Stimulated activated CD8-positive, alpha-beta memory T cell treated with anti-CD3 and anti-CD28 coated beads, Interleukin-4, amount 100 ng/mL, for 1 hour (primary cell): ENCODE measurements at places on chromosomes 3 and 15.

GRCh38 chr15:33032053-33032452 lies 162.5 kb downstream of the FMN1 start:
- DNase-seq: no peak

DNA sequence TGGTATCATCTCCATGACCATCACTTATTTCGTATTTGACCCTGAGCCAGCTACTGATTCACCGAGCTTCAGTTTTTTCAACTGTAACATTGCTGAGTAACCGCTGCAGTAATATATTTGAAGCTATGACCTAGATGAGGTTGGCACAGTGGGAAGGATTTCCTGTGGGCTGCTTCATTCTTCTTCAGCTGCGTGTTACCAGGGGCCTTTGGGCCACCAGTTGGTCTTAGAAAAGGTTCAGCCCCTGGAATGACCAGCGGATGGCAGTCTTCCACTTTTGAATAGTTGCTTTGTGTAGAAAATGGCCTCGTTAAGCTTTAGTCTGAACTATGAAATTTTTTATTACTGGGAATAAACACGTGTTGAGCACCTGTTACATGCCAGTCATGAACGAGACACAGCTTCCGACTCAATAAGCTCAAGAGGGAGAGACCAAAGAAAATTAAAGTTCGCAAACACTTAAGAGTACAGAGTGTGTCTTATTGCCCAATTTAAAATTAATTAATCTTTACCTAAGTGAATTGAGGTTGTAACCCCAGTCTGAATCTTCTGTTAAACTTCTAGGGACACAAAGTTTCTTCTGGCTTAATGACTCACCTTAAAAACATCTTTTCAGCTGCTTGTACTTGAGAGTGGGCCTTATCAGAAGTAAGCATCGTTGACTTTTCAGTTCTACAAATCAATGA lies 57.6 kb upstream of the NR2E3 start:
- DNase-seq: no peak

DNA sequence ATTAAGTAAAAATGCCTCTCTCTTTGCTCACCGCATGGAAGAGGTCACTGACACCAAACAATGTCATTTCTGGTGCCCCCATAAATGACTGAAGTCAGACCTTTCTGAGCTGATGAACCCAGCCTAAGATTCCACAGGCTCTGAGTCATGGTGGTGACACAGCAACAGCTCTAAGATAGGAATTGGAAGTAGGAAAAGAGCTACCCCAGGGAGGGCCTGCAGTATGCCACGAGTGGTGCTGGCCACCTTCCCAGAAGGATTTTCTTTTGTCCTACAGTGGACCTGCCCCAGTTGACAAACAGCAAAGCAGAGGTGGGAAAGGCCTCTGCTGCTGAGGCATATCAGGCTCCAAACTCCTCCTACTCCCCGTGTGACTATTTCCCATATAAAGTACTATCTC lies 208.1 kb downstream of the MINAR1 start:
- DNase-seq: no peak

GRCh38 chr15:77659350-77660321 lies 26.9 kb upstream of the LINGO1 start:
- no peak for DNase-seq

GRCh38 chr3:119099785-119100184 lies 46.2 kb upstream of the TEX55 start:
- DNase-seq: no peak

- no peak for DNase-seq
These were observed 78.4 kb downstream of the B3GNT5 start for GRCh38 chr3:183331498-183331897.

DNA sequence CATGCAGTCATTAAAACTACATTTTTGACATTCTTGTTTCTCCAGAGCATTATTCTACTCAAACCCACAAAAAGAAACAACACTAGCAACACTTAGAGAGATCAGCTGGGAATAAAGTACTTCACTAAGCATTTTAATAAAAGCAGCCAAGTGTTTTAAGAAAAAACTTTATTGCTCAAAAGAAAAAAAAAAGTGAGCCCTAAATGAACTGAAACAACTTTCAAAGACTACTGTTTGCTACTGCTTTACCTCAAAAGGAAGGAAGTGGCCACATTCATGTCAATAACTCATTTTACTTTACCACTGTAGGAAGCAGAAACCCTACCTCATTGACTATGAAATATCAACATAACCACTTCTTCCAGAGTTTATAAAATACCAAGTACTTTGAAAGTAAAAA lies 91.3 kb downstream of the UACA start:
- DNase-seq: no peak

DNA sequence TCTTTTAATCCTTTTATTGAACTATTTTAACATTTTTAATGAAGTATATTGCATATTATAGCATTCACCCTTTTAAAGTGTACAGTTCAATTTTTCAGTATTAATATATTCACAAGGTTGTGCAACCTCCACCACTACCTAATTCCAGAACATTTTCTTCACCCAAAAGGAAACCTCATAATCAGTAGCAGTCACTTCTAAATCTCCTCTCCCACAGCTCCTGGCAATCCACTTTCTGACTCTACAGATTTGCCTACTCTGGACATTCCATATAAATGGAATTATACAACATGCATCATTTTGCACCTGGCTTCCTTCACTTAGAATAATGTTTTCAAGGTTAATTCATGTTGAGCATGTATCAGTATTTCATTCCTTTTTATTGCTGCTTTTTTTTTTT lies 55.0 kb upstream of the HRH1 start:
- no peak for DNase-seq

- no peak for DNase-seq
These were observed 74.1 kb downstream of the ARHGAP31 start for GRCh38 chr3:119368298-119368697.

DNA sequence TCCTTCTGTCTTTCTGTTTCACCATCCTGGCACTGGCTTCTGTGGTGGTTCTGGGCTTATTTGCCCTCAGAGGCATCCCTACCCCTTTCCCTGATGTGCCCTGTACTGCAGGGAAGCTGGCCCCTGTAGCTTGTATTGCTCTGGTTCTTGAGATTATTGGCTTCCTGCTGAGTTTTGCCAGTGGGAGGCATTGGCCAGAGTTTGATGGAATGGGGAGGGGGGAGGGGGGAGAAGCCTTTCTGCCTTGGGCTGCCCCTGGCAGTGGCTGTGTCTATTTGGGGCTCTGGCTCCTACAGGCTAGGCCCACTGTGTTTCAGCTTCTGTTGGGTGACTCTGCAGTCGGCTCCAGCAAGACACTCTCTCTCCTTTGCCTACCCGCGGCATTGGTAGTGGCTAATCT lies 41.6 kb upstream of the SEMA6D start:
- DNase-seq: no peak

DNA sequence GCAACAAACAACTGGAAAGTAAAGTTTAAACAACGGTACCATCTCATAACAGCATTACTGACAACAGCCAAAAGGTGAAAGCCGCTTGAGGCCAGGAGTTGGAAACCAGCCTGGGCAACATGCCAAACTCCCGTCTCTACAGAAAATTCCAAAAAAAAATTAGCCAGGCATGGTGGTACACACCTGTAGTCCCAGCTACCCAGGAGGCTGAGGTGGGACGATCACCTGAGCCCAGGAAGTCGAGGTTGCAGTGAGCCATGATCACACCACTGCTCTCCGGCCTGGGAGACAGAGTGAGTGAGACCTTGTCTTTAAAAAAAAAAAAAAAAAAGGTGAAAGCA lies 4.4 kb downstream of the TNK2 start:
- DNase-seq: no peak

DNA sequence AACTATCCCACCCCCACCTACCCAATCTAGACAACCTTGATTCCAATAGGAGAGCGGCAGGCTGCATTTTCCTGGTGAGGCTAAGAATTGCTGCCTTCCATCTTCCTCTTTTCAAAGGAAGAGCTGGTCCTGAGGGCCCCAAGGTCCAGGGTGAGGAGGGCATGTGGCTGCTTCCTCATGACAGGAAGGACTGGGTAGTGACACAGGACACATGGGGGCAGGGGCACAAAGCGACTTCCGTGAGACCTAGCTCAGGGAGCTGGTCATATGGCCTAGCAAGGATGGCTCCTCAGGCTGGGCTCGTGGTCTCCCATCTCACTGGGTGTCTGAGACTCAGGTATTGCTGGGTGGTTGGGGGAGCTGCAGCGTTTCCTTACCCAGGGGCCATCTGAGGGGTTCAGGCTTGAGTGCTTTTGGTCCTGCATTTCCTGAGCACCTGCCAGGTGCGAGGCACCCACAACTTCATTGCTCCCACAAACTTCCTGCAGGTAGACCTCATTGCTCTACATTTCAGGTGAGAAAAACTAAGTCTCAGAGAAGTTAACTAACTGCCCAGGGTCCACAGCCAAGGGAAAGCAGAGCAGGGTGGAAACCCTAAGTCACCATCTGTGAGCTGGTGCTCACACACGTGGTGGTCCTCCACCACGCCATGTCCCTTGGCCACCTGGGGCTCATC lies 160.0 kb upstream of the TLE3 start:
- no peak for DNase-seq

- DNase-seq: no peak
These were observed 381.9 kb upstream of the AGTR1 start for GRCh38 chr3:148315756-148316155.

- no peak for DNase-seq
These were observed 117.0 kb downstream of the FOXP1 start for GRCh38 chr3:71466483-71466882.

- DNase-seq: no peak
These were observed 1.9 kb downstream of the DAG1 start for GRCh38 chr3:49471856-49472495.

GRCh38 chr3:106421909-106422308 lies 553.1 kb upstream of the CBLB start:
- no peak for DNase-seq

DNA sequence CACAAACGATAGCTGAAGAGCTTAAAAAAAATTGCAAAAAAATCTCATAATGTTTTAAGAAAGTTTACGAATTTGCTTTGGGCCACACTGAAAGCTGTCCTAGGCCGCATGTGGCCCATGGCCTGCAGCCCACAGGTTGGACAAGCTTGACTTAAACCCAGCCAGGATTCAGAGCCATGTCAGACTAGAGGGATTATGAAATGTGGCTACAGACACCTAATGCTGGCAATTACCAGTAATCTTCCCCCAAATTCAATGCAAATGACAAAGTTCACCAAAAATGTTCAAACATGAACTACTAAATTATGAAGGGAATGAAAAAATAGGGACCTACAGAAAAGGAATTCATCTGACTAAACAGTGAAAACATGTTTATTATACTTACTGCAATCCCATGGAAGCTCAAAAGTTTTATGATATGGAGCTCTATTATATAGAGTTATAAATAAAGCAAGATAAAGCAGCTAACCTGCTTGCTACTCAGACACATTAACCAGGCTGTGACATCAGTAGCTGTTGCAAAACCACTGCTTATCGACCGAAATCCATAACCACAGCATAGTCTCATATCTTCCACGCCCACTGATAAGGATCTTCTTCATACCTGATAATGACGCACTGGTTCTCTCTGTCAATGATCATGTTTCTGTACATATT lies 49.2 kb downstream of the LDHAL6B start:
- no peak for DNase-seq

DNA sequence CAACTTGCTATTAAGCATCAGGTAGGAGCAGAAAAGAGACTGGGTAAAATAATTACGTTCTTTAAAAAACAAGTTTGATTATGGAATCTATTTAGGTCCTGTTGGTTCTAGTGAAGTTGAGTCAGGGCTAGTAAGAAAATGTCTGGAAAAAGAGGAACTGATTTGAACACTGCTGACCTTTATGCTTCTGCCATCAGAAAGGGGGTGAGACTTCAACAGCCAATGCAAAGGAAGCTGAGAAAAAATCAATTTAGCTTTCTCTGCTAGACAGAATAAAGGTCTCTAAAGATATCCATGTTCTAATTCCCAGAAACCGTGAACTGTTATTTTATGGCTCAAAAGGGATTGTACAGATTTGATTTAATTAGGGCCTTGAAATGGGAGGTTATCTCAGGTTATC lies 157.5 kb downstream of the ROBO2 start:
- DNase-seq: no peak

GRCh38 chr3:43001094-43001553 lies 22.0 kb downstream of the GASK1A start:
- DNase-seq: no peak

DNA sequence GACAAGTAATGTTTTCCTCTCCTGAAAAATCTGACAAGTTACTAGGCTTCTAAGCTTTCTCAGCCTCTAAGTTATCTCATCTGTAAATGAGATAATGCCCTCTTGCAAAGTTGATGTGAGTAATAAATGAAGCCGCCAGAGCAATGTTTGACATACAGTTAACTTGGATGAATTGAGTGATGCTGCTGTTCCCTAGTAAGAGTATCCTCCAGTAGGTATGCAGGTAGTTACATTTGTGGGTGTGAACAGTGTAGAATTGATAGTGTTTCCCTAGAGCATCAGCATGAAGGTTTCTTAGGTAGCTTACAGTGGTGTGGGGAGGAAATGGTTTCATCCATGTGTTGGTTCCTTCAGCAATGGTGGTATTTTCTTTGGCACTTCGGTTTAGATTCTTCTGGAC lies 3.4 kb downstream of the ATP2C1 start:
- DNase-seq: no peak

DNA sequence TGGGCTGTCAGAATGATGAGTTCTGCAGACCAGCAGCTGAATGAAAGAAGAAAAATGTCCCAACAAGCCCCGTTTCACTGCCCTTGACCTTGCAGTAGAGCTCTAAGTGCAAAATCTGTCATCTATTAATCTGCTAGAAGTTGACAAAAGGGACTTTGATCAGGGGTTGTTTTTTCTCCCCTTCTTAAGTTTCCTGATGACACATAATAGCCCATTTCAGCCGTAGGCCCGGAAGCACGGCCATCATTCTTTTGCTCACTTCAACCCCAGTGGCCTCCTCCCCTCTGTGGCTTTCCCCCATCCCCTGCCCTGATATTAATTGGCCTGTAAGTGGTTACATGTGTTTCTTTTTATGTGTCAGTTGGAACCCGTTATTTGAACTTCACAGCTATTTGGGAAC lies 298.9 kb downstream of the RPLP1 start:
- DNase-seq: no peak

DNA sequence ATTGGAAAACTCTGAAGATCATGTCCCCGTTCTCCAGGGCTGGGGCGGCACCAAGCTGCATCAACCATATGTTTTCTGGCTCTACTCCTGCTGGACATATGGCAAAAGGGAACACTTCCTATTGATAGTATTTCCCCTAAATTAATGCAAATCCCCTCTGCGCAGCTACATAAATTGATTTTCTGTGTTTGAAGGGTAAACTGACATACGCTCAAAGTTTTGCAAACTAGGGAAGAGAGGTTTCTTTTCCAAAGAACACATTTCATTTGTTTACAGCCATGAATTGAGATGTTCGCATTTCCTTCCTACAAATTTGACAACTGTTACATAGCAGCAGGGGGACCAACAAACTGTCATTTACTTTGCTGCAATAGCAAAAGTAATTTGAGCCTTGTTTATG lies 35.9 kb downstream of the CTXND1 start:
- DNase-seq: no peak

GRCh38 chr3:112709911-112710310 lies 69.0 kb upstream of the CCDC80 start:
- DNase-seq: no peak

- no peak for DNase-seq
These were observed 60.3 kb downstream of the EBLN2 start for GRCh38 chr3:73121669-73122331.

- DNase-seq: no peak
These were observed 60.1 kb downstream of the DAPK2 start for GRCh38 chr15:63986185-63986680.
